Tibial artery (tissue), 4 donors: ENCODE measurements at places on chromosomes 7 and 10.
A peak's percentile ranks its signal among the peaks of the same experiment; 100 is the strongest.

GRCh38 chr10:61160253-61160652 is 216.3 kb upstream of the RHOBTB1 start:
- H3K27ac ChIP-seq = no peak overlapping the region
- DNase-seq = no peak

GRCh38 chr7:4267341-4268039 is 414.6 kb upstream of the FOXK1 start:
- no peaks in the 10 kb centered on the region for H3K27me3 ChIP-seq
- peaks cover 5% of the 10 kb centered on the region for H3K36me3 ChIP-seq
- DNase-seq = no peak
- no peaks in the 10 kb centered on the region for H3K4me1 ChIP-seq

- no peak for DNase-seq
- no peaks in the 10 kb centered on the region for H3K36me3 ChIP-seq
- no peak overlapping the region for H3K4me3 ChIP-seq
Measured at GRCh38 chr10:13984647-13985155, 346.0 kb downstream of the FRMD4A start.

GRCh38 chr10:65416094-65416493 is 1509.7 kb upstream of the LRRTM3 start:
- no peak overlapping the region for H3K27ac ChIP-seq
- H3K36me3 ChIP-seq = no peaks in the 10 kb centered on the region
- H3K4me3 ChIP-seq = no peak overlapping the region

- H3K4me3 ChIP-seq = no peak overlapping the region
- H3K27me3 ChIP-seq = no peaks in the 10 kb centered on the region
- H3K36me3 ChIP-seq = no peaks in the 10 kb centered on the region
- peaks cover 3% of the 10 kb centered on the region for H3K4me1 ChIP-seq
- H3K27ac ChIP-seq = peak overlapping the region; percentile 62
Measured at GRCh38 chr10:3090914-3091787, 23.8 kb downstream of the PFKP start.

DNA sequence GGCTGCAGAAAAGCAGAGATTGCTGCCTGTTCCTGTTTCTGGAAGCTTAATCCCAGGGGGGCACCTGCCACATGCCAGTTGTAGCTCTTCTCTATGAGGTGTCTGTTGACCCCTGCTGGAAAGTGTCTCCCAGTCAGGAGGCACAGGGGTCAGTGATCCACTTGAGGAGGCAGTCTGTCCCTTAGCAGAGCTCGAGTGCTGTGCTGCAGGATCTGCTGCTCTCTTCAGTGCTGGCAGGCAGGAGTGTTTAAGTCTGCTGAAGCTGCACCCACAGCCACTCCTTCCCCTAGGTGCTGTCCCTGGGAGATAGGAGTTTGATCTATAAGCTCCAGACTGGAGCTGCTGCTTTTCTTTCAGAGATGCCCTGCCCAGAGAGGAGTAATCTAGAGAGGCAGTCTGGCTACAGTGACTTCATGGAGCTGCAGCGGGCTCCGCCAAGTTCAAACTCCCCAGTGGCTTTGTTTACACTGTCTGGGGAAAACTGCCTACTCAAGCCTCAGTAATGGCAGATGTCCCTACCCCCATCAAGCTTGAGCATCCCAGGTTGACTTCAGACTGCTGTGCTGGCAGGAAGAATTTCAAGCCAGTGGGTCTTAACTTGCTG is 57.6 kb upstream of the CROT start:
- peaks cover 7% of the 10 kb centered on the region for H3K27me3 ChIP-seq
- H3K36me3 ChIP-seq = no peaks in the 10 kb centered on the region
- H3K4me3 ChIP-seq = no peak overlapping the region
- no peak overlapping the region for H3K27ac ChIP-seq

DNA sequence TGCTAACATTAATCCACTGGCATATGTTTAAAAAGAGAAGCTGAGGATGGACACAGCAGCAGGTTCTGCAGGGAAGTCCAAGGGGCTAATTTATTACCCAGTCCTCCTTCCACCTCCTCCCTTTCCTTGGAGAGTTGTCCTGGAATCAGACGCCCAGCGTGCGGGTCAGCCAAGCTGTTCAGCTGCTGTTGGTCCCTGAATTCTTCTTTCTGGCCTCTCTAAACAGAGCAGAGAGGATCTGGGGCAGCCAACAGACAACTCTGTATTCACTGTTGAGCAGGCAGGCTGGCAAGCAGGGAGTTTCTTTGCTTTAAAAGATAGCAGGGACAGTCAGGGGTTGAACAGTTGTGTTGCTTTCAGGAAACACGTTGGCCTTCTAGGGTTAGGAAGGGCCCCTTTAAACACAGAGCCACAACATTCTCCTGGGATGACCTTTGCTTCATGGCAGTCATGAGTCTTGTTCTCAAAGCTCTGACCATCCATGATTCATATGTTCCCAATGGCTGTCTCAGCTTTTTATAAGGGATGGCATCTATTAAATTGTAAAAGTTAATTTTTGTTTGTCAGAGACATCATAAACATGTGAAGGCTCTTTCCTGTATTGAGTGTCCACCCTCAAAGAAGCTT is 217.0 kb downstream of the CREB5 start:
- no peaks in the 10 kb centered on the region for H3K27me3 ChIP-seq
- peak overlapping the region; percentile 5 for H3K27ac ChIP-seq
- no peaks in the 10 kb centered on the region for H3K36me3 ChIP-seq
- no peak for DNase-seq
- H3K4me1 ChIP-seq = no peaks in the 10 kb centered on the region

GRCh38 chr7:126044662-126045061 is 1115.0 kb upstream of the POT1 start:
- no peak for DNase-seq
- no peaks in the 10 kb centered on the region for H3K4me1 ChIP-seq
- H3K27me3 ChIP-seq = no peaks in the 10 kb centered on the region
- H3K27ac ChIP-seq = no peak overlapping the region

DNA sequence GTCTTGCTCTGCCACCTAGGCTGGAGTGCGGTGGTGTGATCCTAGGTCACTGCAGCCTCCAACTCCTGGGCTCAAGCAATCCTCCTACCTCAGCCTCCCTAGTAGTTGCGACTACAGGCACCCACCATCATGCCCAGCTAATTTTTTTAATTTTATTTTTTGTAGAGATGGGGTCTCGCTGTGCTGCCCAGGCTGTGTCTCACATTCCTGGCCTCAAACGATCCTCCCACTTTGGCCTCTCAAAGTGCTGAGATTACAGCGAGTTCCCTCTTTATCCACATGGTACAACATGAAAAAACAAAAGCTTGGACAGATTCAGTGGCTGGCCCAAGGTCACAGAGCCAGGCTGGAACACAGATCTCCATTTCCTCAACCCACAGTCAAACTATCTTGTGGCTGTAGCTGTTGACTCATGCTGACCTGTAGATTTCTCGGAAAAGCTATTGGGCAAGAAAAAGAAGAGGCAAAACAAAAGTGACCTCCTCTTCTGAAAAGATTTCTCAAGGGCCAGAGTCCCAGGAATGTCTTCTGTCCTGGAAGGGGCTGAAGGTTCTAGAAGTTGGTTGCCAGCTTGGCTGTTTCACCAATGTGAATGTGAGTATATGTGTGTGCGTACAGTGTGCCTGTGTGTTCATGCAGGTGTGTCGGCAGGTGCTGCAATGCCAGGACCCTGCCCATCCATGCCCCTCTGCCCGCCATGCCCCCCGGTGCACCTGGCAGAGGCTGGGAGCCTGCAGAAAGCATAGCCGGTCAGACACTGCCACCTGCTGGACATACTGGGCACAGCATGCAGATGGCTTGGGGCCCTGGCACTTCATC is 28.4 kb downstream of the TMEM130 start:
- H3K36me3 ChIP-seq = no peaks in the 10 kb centered on the region
- no peaks in the 10 kb centered on the region for H3K27me3 ChIP-seq

DNA sequence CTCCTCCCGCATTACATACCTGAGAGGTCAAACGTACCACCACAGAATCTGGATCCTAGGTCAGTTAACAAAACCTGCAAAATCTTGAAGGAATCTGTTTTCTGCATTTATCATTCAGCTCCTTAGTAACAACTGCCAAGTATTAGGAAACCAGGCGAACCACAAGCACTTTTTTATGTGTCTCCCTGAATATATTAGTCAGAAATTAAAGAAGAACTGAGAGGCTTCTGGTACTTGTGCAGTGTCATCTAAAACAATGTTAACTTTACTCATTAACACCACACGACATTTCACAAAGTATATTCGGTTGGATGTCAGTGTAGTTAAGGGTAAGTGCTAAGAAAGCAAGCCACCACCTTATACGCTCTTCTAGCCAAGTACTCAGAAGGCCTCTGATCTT is 2.5 kb downstream of the CCDC6 start:
- no peaks in the 10 kb centered on the region for H3K27me3 ChIP-seq
- peak overlapping the region; percentile 98 for H3K4me3 ChIP-seq
- no peak for DNase-seq
- H3K4me1 ChIP-seq = peaks cover 56% of the 10 kb centered on the region
- peaks cover 3% of the 10 kb centered on the region for H3K36me3 ChIP-seq
- peak overlapping the region; percentile 91 for H3K27ac ChIP-seq

DNA sequence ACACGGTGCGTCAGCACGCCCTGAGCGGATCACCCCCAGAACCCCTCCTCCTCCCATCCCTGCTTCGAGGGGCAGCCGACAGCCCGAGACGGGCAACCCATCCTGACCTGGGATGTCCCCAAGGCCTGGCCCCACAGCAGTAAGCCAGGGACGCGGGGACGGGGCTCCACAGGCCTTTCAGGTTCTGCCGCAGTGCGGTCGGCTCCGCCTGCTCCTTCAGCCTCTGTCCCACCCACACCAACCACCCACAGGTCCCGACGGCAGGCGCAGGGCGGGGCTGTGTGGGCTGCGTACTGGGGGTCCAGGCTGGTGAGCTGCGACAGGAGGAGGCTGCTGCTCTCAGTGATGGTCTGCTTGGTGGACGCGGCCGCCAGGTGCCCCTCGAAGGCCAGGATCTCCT is 16.7 kb downstream of the INTS1 start:
- H3K27me3 ChIP-seq = no peaks in the 10 kb centered on the region
- H3K4me3 ChIP-seq = no peak overlapping the region
- no peaks in the 10 kb centered on the region for H3K4me1 ChIP-seq
- H3K27ac ChIP-seq = no peak overlapping the region
- no peak for DNase-seq

GRCh38 chr10:50600831-50601477 is 22.8 kb downstream of the SGMS1 start:
- H3K4me1 ChIP-seq = peaks cover 15% of the 10 kb centered on the region
- no peak for DNase-seq
- no peak overlapping the region for H3K27ac ChIP-seq
- no peaks in the 10 kb centered on the region for H3K27me3 ChIP-seq
- no peaks in the 10 kb centered on the region for H3K36me3 ChIP-seq

GRCh38 chr7:46908770-46909169 is 673.1 kb downstream of the TNS3 start:
- H3K4me3 ChIP-seq = no peak overlapping the region
- no peak overlapping the region for H3K27ac ChIP-seq
- H3K36me3 ChIP-seq = no peaks in the 10 kb centered on the region
- no peak for DNase-seq
- no peaks in the 10 kb centered on the region for H3K4me1 ChIP-seq
- no peaks in the 10 kb centered on the region for H3K27me3 ChIP-seq

DNA sequence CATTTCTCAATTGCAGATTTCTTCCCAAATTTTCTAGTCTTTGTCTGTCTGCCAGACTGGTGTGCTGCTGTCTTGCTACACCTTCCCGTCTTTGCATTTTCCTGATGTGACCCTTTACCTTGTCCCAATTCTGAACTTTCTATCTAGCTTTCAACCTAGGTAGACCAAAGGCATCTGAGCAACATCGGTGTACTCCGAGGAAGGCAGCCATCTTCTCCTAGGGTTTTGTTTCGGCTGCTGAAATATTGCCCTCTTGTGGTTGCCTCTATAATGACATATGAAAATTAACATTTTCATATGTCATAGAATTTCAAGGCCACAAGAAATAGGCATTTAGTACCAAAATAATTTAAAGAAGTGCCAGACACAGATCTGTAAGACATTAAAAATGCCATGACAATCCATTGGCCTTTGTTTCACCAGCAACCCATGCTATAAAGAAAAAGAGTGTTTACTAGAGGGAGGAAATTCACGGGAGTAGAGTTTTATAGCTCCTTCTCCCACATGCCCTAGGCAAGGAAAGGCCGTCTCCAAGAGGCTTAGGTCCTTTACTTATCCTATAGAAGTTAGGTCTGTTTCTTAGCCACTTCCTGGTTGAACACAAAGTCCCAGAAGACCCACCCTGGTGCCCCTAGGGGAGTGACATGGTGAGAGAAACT is 23.4 kb downstream of the OR9A2 start:
- H3K4me3 ChIP-seq = peak overlapping the region; percentile 18
- H3K4me1 ChIP-seq = no peaks in the 10 kb centered on the region
- DNase-seq = no peak
- no peak overlapping the region for H3K27ac ChIP-seq
- no peaks in the 10 kb centered on the region for H3K36me3 ChIP-seq

DNA sequence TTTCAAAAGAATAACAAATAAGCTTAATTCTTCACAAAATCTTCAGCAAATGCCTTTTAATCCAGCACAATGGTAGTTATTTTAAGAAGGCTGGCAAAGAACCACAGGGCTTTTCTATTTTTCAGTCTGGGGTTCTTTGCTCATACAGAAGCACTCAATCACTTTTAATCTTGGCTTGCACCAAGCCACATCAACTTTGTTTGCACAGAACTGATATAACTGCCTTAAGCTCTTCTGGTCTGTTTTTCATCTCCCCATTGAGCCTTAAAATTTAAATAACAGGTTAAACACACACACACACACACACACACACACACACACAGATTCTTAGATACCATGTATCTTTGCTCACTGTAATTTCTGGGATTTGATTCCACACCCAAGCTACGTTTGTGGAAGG is 377.0 kb downstream of the GATA3 start:
- H3K4me3 ChIP-seq = no peak overlapping the region
- no peaks in the 10 kb centered on the region for H3K4me1 ChIP-seq
- H3K27ac ChIP-seq = no peak overlapping the region

DNA sequence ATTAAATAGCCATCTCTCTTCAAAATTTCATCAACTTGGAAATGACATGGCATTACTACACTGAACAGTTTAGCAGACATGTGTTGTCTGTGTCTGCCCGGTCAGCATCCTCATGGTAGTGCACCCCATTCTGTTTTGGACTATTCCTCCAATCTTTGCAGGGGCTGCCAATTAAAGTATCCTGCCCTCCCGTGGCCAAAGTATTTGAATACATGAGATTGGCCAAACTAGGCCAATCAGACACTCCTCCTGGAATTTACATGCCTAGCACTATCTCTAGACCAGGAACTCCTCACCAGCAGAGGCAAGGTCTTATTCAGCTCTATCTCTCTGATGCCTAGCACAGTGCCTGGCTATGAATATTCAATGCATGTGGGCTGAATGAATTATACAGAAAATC is 4.4 kb downstream of the SHTN1 start:
- no peak overlapping the region for H3K4me3 ChIP-seq
- DNase-seq = no peak
- H3K4me1 ChIP-seq = no peaks in the 10 kb centered on the region
- H3K27me3 ChIP-seq = no peaks in the 10 kb centered on the region
- H3K27ac ChIP-seq = no peak overlapping the region
- H3K36me3 ChIP-seq = no peaks in the 10 kb centered on the region

GRCh38 chr10:28559618-28560017 is 26.7 kb downstream of the WAC start:
- no peak for DNase-seq
- no peaks in the 10 kb centered on the region for H3K4me1 ChIP-seq
- H3K4me3 ChIP-seq = no peak overlapping the region
- H3K27me3 ChIP-seq = no peaks in the 10 kb centered on the region
- no peak overlapping the region for H3K27ac ChIP-seq
